ENCODE measurements at places on chromosomes 3 and 15.

DNA sequence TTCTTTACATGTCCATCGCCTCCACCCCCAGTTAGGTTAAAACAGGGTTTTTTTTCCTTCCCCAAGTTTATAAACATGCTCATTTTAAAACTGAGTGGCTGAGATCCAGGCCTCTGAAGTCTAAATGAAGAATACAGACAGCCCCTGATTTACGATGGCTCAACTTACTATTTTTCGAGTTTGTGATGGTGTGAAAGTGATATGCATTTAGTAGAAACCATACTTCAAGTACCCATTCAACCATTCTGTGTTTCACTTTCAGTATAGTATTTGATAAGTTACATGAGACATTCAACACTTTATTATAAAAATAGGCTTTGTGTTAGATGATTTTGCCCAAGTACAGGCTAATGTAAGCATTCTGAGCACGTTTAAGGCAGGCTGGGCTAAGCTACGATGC is 30.5 kb upstream of the GNB5 start:
- no peak for DNase-seq

DNA sequence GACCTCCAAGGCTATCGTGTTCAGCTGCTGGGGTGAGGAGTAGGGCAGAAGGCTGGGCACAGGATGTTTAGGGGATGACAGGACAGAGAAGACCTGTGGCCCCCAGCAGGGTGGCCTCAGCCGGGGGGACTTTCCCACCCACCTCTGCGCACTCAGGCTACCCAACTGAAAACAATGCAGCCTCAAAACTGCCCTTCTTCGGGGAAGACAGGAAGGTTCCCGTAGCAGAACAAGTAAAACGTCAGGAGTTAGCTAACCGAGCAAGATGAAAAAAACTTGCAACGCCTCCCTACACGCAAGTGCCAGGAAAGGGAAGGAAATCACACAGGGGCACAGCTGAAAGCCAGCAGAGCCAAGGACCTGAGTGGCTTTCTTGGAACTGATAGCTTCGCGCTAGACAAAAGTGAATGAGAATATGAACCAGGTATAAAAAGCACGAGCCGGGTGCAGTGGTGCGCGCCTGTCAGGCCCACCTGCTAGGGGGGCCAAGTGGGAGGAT is 38.4 kb upstream of the FURIN start:
- peak; percentile 11 for DNase-seq

DNA sequence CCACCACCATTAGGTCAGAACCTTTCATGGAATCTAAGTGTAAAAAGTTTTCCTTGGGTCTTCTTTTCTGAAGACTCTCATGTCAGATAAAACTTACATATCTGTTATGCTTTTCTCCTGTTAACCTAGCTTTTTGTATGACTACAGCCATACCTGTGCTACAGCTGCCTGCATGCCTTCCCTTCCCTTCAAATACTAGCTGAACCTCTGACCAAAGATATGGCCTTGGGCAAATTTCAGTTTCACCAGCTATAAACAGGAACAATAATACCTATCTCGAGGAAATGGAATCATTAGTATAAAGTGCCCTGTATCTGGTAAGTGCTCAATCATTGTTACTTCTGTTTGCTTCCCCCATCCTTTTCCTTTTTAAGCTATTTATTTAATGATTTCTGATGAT is 25.0 kb downstream of the GLB1 start:
- DNase-seq, result no peak

DNA sequence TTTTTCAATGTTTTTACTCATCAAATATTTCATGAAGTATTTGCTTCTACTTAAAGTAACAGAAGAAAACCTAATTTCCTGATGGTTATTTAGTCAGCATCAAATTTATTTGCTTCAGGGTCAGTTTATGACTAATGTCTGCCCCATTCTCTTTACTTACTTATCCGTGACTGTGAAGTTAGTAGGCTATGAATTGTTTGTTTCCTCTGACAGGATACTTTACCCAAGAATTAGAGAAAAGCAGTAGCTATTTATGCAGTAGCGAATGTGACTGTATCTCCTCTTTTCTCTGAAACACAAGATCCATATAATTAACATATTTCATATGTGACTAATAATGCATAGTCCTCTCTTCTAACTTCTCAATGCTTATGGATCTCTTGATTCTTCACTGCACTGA is 329.9 kb upstream of the ROBO1 start:
- no peak for DNase-seq

DNA sequence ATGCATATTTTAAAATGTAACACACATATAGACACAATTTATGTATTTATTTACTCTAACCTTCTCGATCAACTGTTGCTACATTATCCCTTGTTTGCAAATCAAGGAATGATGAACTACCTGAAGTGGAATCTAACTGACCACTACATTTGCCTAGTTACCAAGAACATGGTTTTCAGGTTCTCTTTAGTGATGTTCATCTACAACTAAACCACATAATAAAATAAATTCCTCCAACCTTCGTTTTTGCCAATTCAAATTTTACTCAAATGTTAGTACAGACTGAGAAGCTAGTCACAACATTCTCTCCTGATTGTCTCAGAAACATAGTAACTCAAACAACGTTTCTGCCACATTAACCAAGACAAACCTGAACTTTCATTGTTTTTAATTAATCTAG is 521.9 kb downstream of the FOXP1 start:
- DNase-seq, result no peak
